ENCODE measurements at places on chromosomes 7 and 10.

- no peak for DNase-seq
Measured at GRCh38 chr7:25835197-25835596, 316.8 kb upstream of the NFE2L3 start.

DNA sequence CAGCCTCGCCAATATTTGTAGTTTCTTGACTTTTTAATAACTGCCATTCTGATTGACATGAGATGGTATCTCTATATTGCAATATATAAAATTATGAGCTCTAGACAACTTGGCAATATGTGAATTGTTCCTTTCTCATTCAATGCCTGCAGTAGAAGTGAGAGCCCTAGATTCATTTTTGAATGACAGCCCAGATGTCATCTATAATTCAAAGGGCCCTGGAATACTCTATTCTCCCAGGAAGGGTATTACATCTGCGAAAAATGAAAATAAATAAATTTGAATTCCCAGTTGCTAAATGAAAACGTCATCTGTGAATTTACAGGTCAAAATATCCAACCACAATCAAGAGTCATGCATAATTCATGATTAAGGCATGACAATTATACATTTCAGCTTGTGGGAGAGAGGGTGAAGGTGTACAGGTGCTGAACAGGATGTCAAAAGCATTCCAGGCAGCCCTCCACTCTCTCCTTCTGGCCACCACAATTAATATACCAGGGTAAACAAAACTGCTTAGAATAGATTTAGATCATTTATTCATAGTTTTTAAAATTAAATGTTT is 1147.3 kb downstream of the XPNPEP1 start:
- no peak for DNase-seq

DNA sequence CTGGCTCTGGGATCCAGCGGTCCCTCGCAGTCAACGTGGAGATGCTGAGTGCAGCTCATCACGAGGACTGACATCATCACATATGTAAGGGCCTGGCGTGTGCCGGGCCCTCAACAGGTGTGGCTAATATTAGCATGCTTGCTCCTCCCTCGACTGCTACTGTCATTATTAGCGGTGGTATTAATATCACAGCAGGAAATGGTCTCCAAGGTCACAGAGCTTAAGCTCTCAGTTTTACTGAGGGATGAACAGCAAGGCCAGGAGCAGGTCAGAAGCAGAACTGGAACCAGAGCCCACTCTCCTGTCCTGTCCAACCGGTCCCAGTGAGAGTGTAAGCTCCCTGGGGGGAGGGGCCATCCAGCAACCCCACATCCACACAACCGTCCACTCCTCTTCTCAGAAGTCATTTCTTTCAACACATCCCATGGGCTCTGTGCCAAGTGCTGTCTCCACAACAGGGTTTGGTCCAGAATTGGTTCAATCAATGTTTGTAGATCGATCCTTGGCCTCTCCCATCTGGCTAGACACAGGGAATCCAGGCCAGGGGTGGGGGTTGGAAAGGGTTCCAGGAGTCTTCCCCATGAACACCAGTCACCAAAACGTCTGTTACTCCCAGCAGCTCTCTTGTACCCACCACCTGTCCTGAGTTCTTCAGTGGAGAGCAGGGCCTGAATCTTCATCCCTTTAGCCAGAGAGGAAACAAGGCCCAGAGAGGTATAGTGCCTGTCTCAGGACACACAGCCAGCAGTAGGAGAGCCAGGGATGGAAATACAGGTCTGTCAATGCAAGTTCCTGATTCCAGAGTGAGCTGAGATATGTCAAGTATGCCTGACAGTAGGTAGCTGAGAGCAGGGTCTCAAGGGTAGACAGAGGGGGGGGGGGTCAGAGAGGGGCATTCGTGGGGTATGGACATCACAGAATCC is 45.3 kb upstream of the ZMIZ1 start:
- DNase-seq, result no peak

- DNase-seq, result no peak
Measured at GRCh38 chr7:140238778-140239652, 62.2 kb upstream of the KDM7A start.

DNA sequence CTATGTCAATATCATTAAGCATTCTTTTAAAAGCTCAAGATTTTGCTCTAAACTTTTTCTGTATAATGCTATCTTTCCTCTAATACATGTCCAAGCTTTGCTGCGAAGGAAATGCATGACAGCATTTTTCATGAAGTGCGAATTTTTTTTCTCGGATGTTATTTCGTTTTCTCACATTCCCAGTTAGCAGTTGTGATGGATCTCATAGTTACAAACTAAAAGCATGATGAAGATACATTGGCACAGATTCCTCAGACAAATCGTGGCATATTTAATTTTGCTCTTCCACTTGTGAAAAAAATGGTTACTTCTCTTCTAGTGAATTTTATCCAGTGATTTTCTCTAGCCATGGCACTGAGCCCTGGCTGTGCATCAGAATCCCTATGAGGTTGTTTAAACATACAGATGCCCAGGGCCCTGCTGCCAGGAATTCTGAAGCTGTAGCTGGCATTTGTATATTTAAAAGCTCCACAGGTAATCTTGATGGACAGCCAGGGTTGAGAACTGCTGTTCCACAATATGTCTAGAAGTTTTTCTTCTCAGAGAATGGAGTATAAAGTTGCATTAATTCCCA is 299.8 kb upstream of the NEBL start:
- DNase-seq, result no peak

DNA sequence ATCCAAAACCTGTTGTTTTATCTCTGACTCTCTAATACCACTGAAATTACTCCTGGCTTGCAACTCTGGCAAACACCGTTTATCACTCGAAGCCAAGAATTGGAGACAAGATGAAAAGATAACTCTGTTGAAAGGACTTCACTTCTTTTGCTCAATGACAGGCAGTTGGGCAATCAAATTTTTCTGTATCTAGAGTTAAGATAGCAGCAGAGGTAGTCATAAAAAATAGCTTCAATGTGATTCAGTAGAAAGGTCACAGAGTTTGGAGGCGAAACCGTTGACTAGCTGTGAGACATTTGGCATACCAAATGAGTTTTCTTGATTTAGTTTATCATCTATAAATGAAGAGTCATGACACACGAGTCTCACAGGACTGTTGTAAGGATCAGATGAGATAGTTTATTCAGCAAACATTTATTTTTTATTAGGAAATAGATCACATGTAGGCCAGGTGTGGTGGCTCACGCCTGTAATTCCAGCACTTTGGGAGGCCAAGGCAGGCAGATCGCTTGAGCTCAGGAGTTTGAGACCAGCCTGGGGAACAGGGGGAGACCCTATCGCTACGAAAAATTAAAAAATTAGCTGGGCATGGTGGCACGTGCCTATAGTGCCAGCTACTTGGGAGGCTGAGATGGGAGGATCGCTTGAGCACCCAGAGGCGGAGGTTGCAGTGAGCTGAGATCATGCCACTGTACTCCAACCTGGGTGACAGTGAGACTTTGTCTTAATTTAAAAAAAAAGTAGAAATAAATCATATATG is 23.6 kb downstream of the AKR1B1 start:
- no peak for DNase-seq

- DNase-seq, result no peak
Measured at GRCh38 chr10:99540306-99540656, 7.5 kb downstream of the NKX2-3 start.

DNA sequence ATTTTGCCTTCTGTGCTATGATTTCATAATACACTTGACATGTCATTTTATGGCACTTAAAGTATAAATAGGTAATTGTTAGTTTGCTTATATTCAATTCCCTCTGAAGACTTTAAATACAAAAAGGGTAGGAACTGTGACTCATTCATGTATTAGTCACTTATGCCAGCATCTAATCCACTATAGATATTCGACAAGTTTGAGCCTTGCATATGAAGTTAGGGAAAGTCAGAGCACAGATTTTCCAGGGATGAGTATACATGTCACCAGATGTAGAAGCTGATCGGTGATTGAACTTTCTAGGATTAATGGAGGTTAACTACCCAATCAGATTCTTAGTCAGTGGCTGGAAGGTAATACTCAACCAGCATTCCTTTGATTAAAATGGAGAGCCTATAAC is 1321.5 kb downstream of the XPNPEP1 start:
- DNase-seq, result no peak

- DNase-seq, result no peak
Measured at GRCh38 chr7:131620673-131621609, 64.5 kb upstream of the PODXL start.

DNA sequence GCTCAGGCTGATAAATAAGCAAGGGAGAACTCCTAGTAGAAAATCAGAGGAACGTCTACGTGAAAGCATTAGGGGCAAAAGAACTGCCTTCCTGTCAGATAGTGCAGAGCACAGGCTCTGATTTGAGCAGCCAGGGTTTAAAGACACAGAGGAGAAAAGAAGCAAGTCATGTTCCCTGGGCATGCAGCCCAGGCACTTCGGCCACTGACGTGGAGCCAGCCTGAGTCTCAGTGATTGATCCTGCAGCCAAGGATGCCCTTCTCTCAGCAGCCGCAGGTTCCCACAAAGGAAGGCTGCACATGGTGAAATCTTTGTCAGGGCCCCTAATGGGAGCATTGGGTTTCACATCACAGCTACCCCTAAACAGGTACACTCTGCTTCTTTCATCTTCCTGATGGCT is 161.7 kb upstream of the HPS1 start:
- no peak for DNase-seq
